ENCODE measurements at places on chromosomes 12 and 14.

- no peak for DNase-seq
Measured at GRCh38 chr14:76917745-76918255, 91.6 kb downstream of the LRRC74A start.

DNA sequence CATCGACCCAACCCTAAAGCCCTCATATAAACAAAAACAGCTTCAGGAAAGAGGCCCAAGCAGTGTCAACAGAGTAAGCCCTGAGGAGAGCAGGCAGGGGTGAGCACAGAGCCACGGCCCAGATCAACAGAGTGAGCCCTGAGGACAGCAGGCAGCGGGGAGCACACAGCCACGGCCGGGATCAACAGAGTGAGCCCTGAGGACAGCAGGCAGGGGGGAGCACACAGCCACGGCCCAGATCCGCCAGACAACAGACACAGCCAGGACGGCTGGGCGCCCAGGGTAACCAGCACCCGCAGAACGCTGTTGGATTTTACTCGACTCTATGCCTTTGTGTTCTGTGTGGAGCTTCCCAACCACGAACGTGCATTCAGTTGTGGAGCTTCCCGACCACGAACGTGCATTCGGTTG, 15.0 kb downstream of the CCDC85C start:
- DNase-seq, result no peak

- no peak for DNase-seq
Measured at GRCh38 chr12:115606040-115606439, 671.5 kb downstream of the MED13L start.

DNA sequence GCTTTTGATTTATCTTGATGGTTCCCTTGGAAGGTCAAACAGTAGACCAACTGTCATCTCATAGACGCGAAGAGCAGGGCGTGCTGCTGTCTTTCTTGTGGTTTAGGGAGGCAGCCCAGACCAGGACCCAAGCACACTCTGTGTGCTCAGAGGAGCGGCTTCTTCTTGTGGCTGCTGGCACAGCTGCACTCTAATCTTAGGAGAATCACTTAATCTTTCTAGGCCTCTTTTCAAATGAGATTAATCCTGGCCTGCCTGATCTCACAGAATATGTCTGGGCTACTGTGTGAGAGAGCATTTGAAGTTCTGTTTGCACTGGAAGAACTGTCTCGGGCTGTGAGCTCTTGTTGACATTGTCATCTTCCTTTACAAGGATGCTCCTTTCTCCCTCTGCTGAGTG, 60.0 kb upstream of the TRAF3 start:
- no peak for DNase-seq

- DNase-seq, result no peak
Measured at GRCh38 chr14:54503486-54503885, 6.2 kb upstream of the CGRRF1 start.

DNA sequence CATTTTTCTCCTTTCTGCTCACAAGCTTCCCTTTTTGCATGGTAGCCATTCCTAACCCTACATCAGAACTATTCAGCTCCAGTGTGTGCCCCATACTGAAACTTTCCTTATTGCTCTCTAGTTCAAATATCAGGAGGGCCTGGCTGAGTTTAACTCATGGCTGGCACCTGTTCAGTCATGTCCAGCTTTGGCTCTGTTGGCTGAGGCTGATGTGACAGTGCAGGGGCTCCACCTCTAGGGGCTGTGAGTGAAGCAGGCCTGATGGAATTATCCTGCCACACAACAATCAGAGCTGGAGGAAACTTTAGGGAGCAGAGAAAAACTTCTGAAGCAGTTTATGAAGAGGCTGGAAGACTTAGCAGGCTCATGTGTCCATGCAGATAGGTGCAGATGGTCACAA, 8.5 kb downstream of the COQ6 start:
- no peak for DNase-seq

GRCh38 chr12:110932046-110932445, 11.7 kb upstream of the MYL2 start:
- no peak for DNase-seq

GRCh38 chr12:6613776-6614512, 6.8 kb upstream of the CHD4 start:
- DNase-seq, result peak; percentile 94

GRCh38 chr12:109670731-109671130, 42.9 kb upstream of the FAM222A start:
- no peak for DNase-seq

DNA sequence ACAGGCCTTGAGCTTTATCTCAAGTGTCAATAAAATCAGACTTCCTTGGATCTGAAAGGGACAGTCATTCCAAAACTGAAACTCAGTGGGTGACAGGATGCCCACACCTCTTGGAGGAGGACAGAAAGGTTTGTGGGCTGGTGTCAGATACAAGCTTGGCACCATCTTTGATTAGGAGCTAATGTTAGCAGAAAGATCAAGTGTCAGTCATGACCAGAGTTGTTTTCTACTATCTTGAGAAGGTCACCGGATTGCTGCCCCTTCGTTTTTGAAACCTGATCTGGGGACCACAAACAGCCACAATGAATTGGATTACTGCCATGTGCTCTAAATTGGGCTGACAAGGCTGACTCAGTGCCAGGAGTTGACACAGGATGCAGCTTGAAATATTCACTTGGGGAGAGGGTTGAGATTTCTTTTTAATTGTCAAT, 88.3 kb downstream of the OTOGL start:
- DNase-seq, result no peak

DNA sequence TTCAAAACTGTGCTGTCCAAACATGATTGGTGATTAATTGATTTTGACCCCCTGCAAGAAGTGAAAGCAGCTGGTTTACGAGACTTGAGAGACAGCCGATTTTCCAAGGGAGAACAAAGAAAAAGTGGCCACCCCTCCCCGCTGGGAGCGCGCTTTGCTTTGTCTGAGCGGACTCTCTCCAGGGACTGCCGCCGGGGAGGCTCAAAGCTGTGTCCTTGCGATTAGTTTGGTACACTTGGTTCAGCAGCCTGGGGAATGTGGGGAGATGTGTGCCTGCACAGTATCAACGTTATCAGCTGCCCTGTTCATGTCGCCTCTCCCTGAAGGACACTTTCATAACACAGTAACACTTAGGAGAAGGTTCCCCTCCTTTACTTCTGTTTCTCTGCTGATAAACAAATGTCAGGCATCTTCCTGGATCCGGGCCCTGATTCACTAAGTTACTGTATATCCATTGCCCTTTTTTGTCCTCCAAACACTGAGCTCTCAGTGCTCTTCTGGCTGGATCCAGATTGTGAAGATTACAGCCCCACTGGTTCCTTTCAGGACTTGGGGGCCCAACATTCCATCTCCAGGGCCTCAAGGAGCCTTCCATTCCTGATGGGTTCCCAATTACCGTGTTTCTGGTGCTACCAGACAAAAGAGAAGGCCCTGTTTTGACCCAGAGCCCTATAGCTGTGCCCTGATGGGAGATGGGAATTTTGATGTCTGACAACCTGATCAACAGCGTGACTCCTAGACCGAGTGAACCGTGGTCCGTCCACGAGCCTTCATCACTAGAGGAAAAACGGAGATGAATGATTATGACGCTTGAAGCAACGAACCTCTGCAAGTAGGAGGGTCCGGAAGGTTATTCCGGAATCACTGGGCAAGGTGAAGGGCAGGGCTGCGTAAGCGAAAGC, 31.7 kb upstream of the TUBA1C start:
- peak; percentile 75 for DNase-seq

GRCh38 chr12:43973385-43973784, 137.5 kb downstream of the TMEM117 start:
- DNase-seq, result no peak

DNA sequence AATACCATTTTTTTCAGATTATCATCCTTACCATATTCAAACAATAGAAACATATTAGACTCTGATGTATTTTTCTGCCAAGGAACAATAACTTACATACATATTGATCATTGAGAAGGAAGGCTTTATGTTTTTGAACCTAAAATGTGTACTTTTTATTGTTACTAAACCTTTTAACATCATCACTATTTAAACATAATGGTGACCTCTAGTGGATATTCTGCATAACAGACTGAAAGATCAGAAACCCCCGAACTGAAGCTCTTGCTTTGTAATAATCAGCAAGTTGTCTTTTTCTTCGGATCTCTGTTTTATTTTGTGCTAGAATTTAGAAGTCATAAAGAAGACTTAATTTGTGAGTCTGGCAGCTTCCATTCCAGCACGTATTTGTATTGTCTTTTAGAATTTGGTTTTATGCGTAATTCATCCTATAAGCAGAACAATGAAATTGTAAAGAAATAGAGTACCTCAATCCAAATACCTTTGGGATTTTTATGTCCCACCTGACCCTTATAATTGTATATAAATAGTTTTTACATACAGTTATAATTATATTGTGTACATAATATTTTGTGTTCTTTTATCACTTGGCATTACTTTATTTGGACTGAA, 125.9 kb upstream of the ATF1 start:
- no peak for DNase-seq

- no peak for DNase-seq
Measured at GRCh38 chr12:6229224-6230218, 29.3 kb downstream of the CD9 start.

DNA sequence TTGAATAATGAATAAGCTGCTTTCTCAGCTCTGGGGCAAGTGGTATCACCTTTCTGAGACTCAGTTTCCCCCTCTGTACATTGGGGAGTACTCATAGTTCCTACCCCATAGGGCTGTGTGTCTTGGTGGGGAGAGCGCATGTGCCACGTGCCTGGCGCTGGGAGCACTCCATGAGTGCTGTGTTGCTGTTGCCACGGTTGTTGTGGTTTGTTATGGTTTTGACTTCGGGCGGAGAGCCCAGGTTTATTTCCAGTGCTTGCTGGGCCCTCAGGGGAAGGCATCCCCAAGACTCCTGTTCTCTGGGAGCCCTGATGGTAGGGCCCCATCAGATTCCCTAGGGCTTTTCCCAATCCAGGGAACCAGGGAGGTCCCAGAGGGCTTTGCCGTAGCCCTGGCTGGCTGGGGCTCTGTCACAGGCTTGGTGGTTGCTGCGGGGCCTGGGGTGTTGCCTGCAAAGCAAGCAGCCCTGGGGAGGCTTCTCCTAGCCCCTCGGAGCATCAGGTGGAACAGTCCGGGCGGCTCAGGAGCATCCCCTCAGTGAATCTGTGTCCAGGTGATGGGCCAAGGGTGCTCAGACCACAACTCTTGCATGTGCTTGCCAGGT, 18.6 kb downstream of the SH2B3 start:
- no peak for DNase-seq
